Right renal pelvis (tissue), 4 donors: ENCODE measurements at places on chromosomes 3 and 15. TPM values are rescaled to one million over a fixed set of nuclear protein-coding genes. Genes with fewer than 3 reads are reported as not detected.

The AADACL2 gene
- polyA plus RNA-seq, result not detected

DNA sequence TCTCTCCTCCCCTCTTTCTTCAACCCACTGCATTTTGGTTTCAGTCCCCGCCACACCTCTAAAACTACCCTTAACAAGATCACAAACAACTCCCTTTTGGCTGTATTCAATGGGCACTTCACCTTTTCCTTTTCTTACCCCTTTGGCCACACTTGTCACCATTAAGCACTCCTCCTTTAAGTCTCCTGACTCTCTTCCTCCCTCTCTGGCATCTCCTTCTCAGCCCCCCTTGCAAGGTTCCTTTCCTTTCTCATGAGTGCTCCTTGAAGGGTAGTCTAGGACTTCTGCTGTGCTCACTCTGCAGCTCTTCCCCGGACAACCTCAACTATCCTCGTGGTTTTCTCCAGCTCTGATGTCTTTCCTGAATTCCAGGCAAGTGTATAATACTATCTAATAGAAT, 103.7 kb downstream of the RPL22L1 start:
- no peak for DNase-seq

The STRIT1 gene
- 1.8 TPM for polyA plus RNA-seq

DNA sequence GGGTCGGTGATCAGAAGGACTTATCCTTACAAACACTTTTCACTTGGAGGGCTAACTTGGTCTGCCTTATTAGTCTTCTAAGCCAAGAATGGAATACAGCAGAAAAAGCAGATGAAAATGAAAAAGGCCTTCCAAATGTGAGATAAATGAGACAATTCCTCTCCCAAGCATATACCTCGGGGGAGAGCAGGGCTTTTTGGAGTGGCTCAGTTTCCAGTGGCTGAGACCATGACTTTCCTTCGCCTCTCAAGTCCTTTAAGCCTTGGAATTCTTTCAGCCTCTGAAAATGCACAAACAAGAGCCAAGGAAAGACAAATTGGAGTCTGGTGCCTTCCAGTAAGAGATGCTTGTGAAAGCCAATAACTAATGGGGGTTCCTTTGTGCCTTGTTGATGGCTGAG, 130.9 kb downstream of the DTWD1 start:
- DNase-seq, result no peak

- no peak for DNase-seq
Observed at GRCh38 chr15:33101036-33101435, 93.5 kb downstream of the FMN1 start.

GRCh38 chr3:39126532-39127071, 19.1 kb downstream of the TTC21A start:
- DNase-seq, result no peak

The ASB14 gene
- polyA plus RNA-seq, result 0.47 TPM
